ENCODE measurements at places on chromosomes 16 and 17. TPM values are rescaled to one million over a fixed set of nuclear protein-coding genes. Genes with fewer than 3 reads are reported as not detected.

Gene ATP1B2
- total RNA-seq, result not detected

Gene SLC16A11
- not detected for total RNA-seq

Gene FAM171A2
- 3.4 TPM for total RNA-seq

Gene CA4
- not detected for total RNA-seq

Gene WNT9B
- total RNA-seq, result not detected

Gene ZNF19
- 3.0 TPM for total RNA-seq

Gene PLEKHG4
- total RNA-seq, result 28.2 TPM

Gene TBC1D3I
- total RNA-seq, result not detected
